ENCODE measurements at places on chromosomes 12 and 14.
A peak's percentile ranks its signal among the peaks of the same experiment; 100 is the strongest.

GRCh38 chr12:81465191-81465590 is 294.0 kb downstream of the PPFIA2 start:
- DNase-seq, result no peak

GRCh38 chr12:130613131-130613530 is 103.0 kb downstream of the RIMBP2 start:
- DNase-seq, result peak; percentile 52

GRCh38 chr14:88012495-88012894 is 7.6 kb downstream of the GPR65 start:
- no peak for DNase-seq

DNA sequence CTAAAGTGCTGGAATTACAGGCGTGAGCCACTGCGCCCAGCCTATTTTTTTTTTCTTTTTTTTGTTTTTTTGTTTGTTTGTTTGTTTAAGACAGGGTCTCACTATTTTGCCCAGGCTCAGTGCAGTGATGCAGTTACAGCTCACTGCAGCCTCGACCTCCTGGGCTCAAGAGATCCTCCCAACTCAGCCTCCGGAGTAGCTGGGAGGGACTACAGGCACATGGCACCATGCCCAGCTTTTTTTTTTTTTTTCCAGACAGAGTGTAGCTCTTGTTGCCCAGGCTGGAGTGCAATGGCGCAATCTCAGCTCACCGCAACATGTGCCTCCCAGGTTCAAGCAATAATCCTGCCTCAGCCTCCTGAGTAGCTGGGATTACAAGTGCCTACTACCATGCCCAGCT is 5.8 kb upstream of the ITFG2 start:
- no peak for DNase-seq

All from islet precursor cell (in vitro differentiated cells).